ENCODE measurements at places on chromosomes 16 and 17. TPM values are rescaled to one million over a fixed set of nuclear protein-coding genes. Genes with fewer than 3 reads are reported as not detected.

Gene PMFBP1
- total RNA-seq: 1.5 TPM

Gene KRT12
- not detected for total RNA-seq

Gene GPR139
- not detected for total RNA-seq

Gene TMC8
- 133 TPM for total RNA-seq

Gene ACAP1
- total RNA-seq: 235 TPM

Gene RCVRN
- total RNA-seq: not detected

Gene CD300H
- not detected for total RNA-seq
